ENCODE measurements at places on chromosomes 2 and 18. TPM values are rescaled to one million over a fixed set of nuclear protein-coding genes. Genes with fewer than 3 reads are reported as not detected.

The ESPNL gene
- total RNA-seq: 0.05 TPM

The NT5DC4 gene
- not detected for total RNA-seq

The TGFA gene
- not detected for total RNA-seq

DNA sequence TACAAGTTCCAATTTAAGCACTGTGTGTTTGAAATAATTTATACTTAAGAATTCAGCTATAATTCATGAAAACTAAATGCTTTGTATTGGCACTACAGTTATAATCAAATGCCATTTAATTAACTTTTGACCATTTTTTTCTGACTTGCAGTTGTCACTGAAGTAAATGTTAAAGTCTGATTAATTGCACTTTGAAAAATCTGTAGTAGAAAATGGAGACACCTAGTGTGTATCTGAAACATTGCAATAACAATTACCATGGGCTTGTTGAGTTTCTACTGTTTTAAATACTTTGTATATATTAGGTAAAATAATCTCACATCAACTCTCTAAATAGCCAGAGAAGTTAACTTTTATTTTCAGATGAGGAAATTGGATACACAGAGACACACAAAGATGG, 458.6 kb upstream of the FSIP2 start:
- no peak overlapping the region for H3K4me3 ChIP-seq
- H3K27me3 ChIP-seq: no peaks in the 10 kb centered on the region
- no peaks in the 10 kb centered on the region for H3K4me1 ChIP-seq
- no peak overlapping the region for H3K27ac ChIP-seq

- H3K4me1 ChIP-seq: peaks cover 6% of the 10 kb centered on the region
- H3K27me3 ChIP-seq: no peaks in the 10 kb centered on the region
- no peak overlapping the region for H3K4me3 ChIP-seq
- H3K27ac ChIP-seq: no peak overlapping the region
- no peaks in the 10 kb centered on the region for H3K36me3 ChIP-seq
- DNase-seq: no peak
Measured at GRCh38 chr2:48592067-48592466, 25.6 kb upstream of the GTF2A1L start.

DNA sequence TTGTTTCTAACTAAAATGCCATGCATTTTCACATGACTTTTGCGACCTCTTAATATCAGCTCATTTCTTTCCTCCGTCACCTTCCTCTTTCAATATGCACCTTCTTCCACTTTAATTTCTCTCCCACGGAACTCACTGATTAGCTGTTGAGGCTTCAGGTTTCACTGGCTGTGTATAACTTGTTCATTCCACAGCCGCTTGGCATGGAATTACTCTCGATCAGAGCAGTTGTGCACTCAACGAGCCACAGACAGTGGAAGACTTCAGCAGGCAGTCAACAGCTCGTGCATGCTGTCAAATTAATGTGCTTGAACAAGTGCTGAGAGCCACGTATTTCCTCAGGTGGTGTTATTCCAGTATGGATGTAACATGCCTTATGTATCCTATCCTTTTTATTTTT, 491.2 kb upstream of the DDX18 start:
- H3K27ac ChIP-seq: no peak overlapping the region
- H3K4me3 ChIP-seq: no peak overlapping the region
- H3K27me3 ChIP-seq: no peaks in the 10 kb centered on the region

GRCh38 chr18:10297086-10297485, 157.3 kb upstream of the APCDD1 start:
- H3K27ac ChIP-seq: no peak overlapping the region
- no peak for DNase-seq
- H3K4me3 ChIP-seq: no peak overlapping the region
- H3K27me3 ChIP-seq: peaks cover 1% of the 10 kb centered on the region
- H3K36me3 ChIP-seq: no peaks in the 10 kb centered on the region

DNA sequence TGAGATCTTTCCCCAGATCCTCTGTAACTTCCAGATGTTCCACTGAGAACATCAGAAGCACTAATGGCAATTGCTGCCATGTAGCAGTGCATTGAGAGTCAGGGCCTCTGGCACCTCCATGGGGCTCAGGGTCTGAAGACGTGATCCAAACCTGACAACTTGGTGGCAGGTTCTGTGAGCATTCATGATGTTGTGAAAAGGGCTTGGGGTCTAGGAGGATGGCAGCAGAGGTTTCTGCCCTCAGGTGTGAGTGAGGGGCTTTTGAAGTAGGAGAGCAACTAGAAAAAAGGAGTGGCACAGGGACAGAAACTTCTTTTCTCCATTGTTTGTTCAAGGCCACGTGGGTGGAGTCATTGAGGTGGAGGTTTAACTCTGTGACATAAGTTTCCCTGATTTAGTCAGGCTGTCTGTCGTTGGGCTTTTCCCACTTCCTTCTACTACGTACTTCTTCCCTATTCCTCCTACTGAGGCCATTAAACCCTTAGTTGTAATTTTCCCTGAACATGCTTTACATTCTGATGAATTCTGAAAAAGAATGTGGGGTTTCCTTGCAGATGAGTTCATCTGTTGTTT, 13.1 kb downstream of the CFLAR start:
- peaks cover 86% of the 10 kb centered on the region for H3K4me1 ChIP-seq
- H3K27ac ChIP-seq: peak overlapping the region; percentile 90
- peak; percentile 47 for DNase-seq
- no peaks in the 10 kb centered on the region for H3K27me3 ChIP-seq

DNA sequence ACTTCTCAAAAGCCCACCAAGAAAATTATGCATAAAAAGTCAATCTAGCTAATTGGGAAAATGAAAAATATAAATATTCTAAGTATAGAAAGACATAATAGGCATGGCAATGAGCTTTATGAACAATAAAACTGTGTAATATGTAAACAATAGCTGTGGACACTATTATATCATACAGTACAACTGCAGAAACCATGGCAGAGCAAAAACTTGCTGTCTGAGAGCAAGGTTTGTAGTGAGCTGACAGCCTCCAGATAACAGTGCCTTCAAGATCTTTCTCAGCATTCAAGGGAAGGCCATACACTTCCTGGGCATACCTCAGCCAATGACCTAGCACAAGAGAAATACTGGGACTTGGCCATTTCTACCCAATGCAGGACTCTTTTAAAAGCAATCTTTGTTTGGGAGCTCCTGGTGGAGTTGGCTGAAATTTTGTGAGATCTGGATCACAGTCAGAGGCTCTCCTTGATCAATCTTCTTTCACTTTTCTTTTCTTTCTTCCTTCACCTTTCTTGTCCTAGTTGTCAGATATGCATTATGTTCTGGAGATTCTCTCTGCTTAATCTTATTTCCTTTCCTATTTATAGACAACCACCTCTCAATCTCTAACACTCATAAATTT, 427.2 kb upstream of the UBE2E3 start:
- no peaks in the 10 kb centered on the region for H3K27me3 ChIP-seq
- H3K4me3 ChIP-seq: no peak overlapping the region
- no peaks in the 10 kb centered on the region for H3K36me3 ChIP-seq
- DNase-seq: no peak
- no peak overlapping the region for H3K27ac ChIP-seq

DNA sequence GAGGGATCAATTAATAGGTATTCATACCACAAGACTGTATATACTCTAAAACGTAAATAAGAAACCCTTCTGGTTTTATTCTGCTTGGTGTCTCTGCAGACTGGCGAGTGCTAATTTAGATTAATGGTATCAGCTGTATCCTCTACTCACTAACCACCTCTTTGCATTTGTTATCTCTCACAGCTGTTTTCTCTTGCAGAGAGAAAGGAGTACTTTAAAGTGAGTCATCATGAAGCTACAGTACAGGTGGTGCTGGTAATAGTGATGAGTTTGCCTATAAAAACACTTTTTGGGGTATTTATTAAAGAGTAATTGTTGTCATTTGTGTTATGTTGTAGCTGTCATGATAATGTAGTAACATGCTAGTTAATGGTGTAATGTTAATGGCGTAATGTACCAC, 147.7 kb downstream of the NETO1 start:
- no peaks in the 10 kb centered on the region for H3K27me3 ChIP-seq
- H3K4me1 ChIP-seq: no peaks in the 10 kb centered on the region
- no peak overlapping the region for H3K4me3 ChIP-seq
- no peak overlapping the region for H3K27ac ChIP-seq
- no peak for DNase-seq
- no peaks in the 10 kb centered on the region for H3K36me3 ChIP-seq
